ENCODE measurements at places on chromosomes 12 and 14. TPM values are rescaled to one million over a fixed set of nuclear protein-coding genes. Genes with fewer than 3 reads are reported as not detected.

HVCN1 gene
- 50.0 TPM for polyA plus RNA-seq

NGB gene
- polyA plus RNA-seq, result not detected

ENDOU gene
- polyA plus RNA-seq, result not detected

LMNTD1 gene
- not detected for polyA plus RNA-seq

COA8 gene
- 50.6 TPM for polyA plus RNA-seq

POU6F1 gene
- 0.74 TPM for polyA plus RNA-seq

MANSC4 gene
- 1.9 TPM for polyA plus RNA-seq

AKAP5 gene
- polyA plus RNA-seq, result 0.17 TPM

MGP gene
- polyA plus RNA-seq, result 0.59 TPM

BCL2L2 gene
- polyA plus RNA-seq, result not detected

PTPN6 gene
- 299 TPM for polyA plus RNA-seq

OLR1 gene
- not detected for polyA plus RNA-seq

GYS2 gene
- 0.08 TPM for polyA plus RNA-seq

GCH1 gene
- polyA plus RNA-seq, result 49.5 TPM

PPP4R4 gene
- 0.69 TPM for polyA plus RNA-seq

OAS1 gene
- polyA plus RNA-seq, result 115 TPM

GAS2L3 gene
- not detected for polyA plus RNA-seq

GPR68 gene
- 12.8 TPM for polyA plus RNA-seq

PRPF39 gene
- 7.7 TPM for polyA plus RNA-seq

DHH gene
- polyA plus RNA-seq, result not detected

DDN gene
- not detected for polyA plus RNA-seq

NKX2-1 gene
- polyA plus RNA-seq, result not detected

POLE2 gene
- polyA plus RNA-seq, result 2.2 TPM

NOVA1 gene
- not detected for polyA plus RNA-seq

IL22 gene
- polyA plus RNA-seq, result not detected

TMEM233 gene
- not detected for polyA plus RNA-seq

PSMB5 gene
- polyA plus RNA-seq, result 46.3 TPM
